ENCODE measurements at places on chromosomes 11 and 22.

DNA sequence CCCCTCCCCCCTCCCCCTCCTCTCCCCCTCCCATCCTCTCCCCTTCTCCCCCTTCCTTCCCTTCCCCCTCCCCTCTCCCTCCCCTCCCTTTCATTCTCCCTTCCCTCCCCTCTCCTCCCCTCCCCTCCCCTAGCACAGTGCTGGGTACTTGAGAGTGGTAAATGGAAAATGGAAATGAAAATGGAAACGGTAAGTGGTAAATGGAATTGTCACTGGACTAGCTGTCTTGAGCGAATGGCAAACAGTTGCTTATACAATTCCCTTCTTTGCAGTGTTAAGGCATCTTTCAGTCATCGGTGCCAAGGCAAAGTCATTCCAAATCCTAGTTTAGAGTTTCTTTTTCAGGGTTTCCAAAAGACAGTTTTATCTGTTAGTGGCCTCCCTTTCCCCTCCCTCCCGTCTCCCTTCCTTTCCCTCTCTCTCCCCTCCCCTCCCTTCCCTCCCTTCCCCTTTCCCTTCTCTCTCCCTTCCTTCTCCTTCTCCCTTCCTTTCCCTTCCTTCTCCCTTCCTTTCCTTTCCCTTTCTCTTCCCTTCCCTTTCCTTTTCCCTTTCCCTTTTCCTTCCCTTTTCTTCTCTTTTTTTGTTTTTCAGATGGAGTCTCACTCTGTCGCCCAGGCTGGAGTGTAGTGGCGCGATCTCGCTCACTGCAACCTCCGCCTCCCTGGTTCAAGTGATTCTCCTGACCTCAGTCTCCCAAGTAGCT lies 47.3 kb downstream of the GRAMD1B start:
- DNase-seq = no peak

DNA sequence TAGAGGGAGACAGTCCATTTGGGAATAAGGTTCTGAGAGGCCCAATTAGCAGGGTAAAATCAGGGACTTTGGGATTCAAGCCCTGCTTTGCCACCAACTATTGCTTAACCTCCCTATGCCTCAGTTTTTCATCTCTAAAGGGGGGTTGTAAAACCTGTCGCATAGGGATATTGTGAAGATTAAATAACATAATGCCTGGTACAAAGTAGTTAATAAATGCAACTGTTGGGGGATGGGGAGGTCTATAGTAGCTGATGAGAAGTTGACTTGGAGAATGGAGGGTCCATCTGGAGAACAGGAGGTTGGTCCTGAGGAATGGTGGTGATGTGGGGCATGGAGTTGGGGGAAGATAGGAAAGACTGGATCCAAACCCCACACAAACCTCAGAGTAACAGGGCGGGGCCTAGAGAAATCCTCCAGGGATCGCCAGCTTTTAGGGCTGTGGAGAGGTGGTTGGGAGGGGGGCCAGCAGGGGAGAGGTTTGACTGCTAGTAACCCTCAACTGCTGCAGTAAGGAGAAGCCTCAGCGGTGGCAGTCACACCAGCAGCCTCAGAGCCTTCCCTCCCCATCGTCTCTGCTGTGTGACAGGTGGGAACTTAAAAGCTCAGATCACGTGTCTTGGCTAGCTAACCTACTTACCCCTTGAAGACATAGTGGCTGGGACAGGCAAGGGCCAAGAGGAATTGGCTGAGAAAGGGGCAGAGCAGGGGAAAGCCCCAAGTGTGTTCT lies 1.1 kb upstream of the ABCG4 start:
- no peak for DNase-seq

DNA sequence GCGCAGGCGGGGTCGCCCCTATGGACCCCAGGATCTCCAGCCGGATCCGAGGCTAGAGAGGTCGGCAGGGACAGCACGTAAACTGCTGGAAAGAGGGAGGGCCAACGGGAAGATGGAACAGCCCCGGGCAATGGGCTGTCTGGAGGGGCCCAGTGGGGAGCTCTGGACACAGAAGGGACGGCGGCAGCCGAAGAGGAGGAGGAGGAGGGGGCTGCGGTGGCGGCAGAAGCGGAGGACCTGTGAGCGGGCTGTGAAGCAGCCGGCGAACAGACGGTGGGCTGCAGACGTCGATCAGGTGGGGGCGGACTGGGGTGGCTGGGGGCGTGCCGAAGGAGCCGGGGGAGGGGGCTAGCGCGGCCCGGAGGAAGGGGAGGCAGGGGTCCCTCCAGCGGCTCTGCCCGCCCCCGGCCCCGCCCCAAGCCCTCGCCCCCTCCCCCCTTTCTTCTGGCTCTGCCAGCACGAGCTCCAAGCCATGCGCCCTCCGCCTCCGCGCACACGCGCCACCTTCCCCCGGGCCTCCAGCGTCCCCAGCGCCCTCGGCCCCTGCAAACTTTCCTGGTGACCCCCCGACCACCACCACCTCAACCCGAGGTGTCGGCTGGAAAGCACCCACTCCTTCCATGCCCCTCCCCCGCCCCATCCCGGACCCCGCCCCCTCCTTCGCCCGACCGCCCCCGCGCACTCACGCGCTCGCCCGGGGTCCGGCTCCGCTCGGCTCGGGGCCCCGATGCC lies 432 bp downstream of the TNKS1BP1 start:
- no peak for DNase-seq

- no peak for DNase-seq
These were observed 1.9 kb downstream of the CNGA4 start for GRCh38 chr11:6240781-6241180.

GRCh38 chr22:39967996-39968972 lies 8.1 kb downstream of the TMA7B start:
- no peak for DNase-seq

- no peak for DNase-seq
These were observed 8.2 kb downstream of the DUSP8 start for GRCh38 chr11:1563697-1564534.

- no peak for DNase-seq
These were observed 9.2 kb upstream of the IL10RA start for GRCh38 chr11:117977029-117977428.

GRCh38 chr22:40922484-40923303 lies 28.5 kb upstream of the RBX1 start:
- peak; percentile 72 for DNase-seq

GRCh38 chr22:35085621-35086020 lies 19.7 kb downstream of the ISX start:
- DNase-seq = no peak

DNA sequence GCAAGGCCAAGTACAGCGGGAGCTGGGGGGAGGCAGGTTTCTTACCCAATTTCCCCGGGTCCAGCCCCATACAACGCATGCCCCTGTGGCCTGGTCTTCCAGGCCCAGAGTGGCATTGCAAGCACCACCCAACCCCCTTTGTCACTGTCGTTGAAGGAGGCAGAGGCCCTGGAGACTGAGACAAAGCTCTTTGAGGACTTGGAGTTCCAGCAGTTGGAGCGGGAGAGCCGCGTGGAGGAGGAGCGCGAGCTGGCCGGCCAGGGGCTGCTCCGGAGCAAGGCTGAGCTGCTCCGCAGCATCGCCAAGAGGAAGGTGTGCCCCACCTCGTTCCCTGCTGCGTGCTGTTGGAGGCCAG lies 27.8 kb downstream of the PHLDB1 start:
- no peak for DNase-seq

DNA sequence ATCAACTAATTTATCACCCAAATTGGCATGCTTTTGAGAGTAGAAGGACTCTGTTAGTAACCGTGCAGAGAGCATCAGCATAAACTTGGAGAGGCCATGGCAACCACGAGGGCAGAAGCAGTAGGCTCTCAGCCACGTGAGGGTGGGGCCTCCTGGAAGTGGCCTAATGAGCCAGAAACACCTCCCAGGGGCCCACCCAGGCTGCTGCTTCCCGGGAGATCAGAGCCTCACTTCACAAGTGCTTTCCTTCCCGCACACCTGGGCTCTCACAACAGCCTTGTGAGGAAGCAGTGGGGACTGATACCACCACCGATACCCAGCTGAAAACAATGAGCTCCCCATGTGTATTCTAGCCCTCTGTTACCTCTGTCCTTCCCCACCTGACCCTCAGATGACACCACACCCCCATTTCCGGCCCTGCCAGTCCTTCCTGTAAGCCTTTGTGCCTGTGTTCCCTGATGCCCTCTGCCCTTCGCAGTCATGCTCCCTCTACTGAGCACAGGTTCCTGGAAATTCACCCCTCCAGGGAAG lies 17.0 kb downstream of the TRIM29 start:
- no peak for DNase-seq

GRCh38 chr22:23893121-23893944 lies 850 bp upstream of the MIF start:
- no peak for DNase-seq

- no peak for DNase-seq
These were observed 3.6 kb downstream of the IZUMO1R start for GRCh38 chr11:94308024-94308423.

GRCh38 chr11:34825670-34826383 lies 90.4 kb downstream of the APIP start:
- DNase-seq = no peak

DNA sequence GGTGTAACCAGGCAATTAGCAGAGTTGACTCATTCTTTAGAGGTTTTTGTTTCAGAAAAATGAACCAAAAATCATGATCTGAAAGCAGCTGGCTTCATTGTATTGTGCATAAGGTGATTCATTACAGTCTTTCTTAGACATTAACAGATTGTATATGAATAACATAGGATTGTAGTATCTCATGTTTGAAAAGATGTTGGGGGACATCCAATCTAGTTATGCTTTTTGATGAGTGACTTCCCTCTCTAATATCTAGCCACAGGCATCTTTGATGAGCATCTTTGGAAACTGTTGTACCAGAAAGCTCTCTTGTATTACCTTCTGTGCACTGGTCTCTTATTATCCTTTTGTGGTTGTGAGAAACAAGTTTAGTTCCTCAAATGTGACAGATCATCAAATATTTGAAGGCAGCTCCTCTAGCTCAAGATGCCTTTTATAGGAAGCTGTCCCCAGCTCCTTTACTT lies 8.3 kb downstream of the GRK3 start:
- DNase-seq = no peak

DNA sequence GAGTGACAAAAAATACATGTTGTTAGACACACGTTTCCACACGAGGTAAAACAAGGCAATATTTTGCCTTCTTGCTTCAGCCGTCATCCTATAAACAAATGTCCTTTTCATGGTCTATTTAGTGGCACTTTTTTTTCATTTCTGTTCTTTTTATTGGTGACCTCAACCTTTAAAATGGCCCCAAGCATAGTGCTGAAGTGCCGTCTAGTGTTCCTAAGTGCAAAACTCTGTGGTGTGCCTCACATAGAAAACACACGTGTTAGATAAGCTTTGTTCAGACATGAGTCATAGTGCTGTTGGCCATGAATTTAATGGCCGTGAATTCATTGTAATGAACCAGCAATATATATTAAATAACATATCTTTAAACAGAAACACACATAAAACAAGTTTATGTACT lies 15.6 kb downstream of the OVCH2 start:
- DNase-seq = no peak

DNA sequence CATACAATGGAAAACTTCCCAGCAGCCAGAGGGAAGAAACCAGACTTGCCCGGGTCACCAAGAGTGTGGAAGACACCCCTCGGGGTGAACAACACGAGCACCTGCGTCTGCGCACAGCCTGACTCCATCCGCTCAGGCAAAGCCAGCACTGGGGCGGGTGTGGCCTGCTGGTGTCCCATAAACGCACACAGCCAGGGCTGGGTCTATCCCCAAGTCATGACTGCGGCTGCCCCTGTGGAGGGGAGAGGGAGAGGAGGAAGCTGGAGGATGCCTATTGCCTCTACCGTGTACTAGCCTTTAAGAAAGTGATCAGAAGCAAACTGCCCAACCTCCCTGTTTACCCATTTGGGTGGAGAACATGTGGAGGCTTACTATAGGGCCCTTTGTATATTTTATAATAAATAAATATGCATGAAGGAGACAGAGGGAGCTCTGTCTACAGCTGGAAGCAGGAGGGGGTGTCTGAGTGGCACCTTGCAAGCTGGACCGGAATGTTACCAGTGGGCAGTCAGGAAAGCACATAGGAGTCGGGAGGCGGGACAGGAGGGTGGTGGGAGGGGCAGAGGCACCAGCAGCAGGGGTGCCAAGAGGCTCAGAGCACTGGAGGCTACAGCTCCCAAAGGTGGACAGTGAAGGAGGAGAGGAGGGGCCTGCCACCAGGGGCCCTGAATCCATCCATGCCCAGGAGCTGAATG lies 79.6 kb downstream of the PHF21B start:
- no peak for DNase-seq

DNA sequence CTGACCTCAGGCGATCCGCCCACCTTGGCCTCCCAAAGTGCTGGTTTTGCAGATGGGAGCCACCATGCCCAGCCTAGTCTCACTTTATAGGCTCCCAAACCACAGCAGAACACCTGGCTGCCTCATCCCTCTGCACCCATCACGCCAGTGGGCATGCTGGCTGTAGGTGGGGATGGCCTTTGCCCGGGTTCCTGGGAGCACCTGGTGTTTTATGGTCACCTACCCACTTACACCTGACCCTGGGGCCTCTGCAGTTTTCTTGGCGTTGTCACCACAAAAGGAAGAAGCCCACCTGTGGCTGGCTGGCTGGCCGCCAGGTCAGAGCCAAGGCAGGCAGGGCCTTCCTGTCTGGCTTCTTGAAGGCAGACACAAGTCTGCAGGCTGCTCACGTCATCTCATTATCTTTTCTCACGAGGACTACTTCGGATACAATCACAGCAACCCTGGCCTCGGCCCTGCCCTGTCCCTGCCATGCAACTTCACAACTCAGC lies 8.2 kb downstream of the RRP7A start:
- DNase-seq = no peak

- DNase-seq = no peak
These were observed 4.1 kb downstream of the BEST1 start for GRCh38 chr11:61954106-61954850.

DNA sequence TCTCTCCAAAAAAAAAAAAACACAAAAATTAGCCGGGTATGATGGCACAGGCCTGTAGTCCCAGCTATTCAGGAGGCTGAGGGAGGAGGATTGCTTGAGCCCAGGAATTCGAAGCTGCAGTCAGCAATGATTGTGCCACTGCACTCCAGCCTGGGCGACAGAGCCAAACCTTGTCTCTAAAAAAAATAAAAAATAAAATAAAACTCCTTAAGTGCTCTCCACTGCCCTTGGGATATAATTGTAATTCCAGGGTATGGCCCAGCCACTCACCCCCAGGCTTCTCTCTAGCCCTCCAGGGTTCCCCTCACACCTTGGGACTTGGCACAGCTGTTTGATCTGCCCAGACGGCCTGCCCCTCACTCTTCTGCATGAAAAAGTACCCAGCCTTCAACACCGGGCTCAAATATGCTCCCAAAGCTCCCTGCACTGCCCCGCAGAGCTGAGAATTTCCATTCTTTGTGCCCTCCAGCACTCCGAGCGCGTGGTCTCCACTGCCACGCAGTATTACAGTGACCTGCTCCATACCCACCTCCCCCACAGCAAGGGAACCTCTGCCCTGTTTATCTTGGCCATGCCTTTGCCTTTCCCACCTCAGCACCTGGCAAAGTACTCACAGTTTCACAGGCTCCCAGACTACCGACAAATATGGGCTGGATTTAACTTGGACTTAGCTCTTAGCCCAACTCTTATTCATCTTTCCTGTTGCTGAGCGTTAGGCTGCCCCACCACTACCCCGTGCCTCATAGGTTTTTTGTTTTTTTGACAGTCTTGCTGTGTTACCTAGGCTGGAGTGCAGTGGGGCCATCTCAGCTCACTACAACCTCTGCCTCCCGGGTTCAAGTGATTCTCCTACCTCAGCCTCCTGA lies 7.6 kb upstream of the FTH1 start:
- DNase-seq = no peak
